ENCODE measurements at places on chromosomes 3 and 15.

DNA sequence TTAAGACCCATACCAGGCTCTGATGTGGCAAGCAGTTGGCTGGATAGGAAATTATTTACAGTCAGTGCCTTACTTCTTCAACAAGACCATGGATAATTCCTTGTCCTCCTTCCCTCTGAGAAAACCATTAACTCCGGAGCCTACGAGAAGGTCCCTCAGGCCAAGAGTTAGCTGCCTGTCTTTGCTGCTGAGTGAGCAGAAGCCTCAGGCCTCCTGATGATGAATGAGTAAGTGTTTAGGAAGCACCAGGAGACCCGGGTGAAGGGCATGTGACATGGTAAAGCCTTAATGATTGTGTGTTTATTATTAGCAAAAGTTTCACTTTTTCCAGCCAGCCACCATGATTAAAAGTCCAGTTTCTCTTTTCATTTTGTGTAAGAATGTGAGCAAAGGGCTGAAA is 174.9 kb upstream of the TOPAZ1 start:
- DNase-seq: no peak

GRCh38 chr3:127959041-127959440 is 44.0 kb downstream of the KBTBD12 start:
- no peak for DNase-seq

- DNase-seq: no peak
Measured at GRCh38 chr3:127096256-127097071, 96.5 kb upstream of the PRR23E start.

DNA sequence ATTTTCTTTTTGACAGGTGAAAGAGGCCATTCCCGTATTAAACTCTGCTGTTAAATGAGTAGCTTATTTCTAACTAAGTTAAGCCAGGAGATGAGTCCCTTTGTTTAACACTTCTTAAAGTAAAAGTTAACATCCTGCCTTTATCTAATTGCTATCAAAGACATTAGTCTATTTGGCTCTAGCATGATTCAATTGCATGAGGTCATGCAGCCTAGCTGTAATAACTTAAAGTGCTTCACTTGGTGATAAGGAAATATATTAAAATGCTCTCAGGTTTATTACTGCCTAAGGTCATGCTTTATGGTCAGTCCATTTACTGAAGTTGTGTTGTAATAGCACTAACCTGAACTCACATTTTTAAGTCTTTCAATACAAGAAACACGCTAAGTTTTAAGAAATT is 82.3 kb upstream of the MLF1 start:
- no peak for DNase-seq

DNA sequence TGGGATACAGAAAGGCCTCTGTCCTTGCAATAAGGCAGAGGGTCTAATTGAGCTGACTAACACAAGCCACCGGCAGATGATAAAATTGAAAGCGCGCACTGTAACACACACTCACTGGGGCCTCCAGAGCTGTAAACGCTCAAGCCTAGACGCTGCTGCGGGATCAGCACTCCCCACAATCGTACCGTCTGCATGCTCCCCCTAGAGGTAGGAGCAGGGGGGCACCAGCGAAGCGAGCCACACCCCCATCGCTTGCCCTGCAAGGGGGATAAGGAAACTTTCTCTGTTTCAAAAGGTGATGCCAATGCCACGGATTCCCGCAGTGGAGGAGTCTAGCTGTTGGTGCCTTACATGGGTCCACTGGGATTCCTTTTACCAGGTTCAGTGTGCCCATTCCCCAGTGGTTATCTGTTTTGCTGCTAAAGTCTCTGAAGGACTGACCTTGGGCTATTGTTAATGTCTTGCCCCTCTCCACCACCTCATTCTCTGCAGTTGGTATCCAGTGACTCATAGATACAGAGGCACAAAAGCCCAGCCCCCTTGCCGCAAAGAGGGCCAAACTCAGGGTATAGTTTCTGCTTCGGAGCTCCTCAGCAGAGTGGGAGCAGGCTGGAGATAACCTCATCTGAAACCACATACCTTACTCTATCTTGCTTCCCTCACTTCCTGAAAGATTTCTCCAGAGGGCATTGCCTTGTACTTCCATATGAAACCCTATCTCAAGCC is 139.3 kb upstream of the KBTBD8 start:
- DNase-seq: no peak

GRCh38 chr3:135324301-135324700 is 529.2 kb downstream of the EPHB1 start:
- DNase-seq: no peak

GRCh38 chr3:46012246-46012645 is 15.0 kb downstream of the XCR1 start:
- DNase-seq: no peak

DNA sequence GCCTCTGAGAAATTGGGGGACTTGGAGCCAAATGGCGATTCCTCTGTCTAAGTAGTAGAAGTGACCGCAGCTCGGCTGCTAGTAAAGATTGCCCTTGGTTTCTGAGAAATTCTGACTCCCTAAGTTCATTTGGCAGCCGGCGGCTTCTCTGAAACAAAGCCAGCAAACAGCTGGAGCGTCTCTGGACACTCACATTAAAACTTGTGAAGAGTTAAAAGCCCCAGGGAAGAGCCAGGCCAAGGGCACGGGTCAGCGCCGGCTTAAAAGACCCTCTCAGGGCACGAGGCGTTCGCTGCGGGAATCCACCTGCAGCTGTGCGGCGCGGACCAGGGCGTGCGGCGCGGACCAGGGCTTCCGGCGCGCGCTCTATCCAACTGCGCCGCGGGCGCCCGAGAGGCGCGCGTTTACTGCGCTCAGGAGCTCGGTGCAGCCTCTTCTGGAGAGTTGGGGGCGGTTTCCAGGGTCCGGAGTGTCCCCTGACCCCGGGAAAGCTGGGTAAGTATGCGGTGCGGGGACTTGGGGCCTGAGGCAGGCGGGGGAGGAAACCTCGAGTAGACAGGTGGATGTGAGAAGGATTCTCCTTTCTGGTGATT is at the start of gene COL6A5:
TSS of gene COL6A5 (plus strand) at position 186 of the 593 bp plus-strand sequence. CDS start 27,967 bp downstream, outside the sequence.
- DNase-seq: no peak

GRCh38 chr3:136787349-136787748 is 31.6 kb upstream of the SLC35G2 start:
- no peak for DNase-seq

DNA sequence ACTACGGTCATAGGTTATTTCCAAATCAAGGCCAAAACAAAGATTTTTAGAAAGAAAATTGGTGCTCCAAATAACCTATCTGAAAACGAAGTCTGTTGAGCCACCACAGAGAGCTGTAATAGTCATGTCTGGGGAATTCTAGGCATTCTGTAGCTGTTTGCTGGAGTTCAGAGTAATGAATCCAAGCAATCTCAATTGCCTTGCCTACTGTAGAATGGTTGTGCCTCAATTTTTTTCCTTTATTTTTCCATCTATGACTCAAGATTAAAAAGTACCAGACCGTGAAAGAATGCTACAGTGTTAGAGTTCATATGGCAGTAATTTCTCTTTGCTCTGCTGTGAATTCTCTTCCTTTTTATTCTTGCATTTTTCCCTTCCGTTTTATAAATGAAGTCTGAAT is 1007.2 kb upstream of the ALCAM start:
- DNase-seq: no peak

DNA sequence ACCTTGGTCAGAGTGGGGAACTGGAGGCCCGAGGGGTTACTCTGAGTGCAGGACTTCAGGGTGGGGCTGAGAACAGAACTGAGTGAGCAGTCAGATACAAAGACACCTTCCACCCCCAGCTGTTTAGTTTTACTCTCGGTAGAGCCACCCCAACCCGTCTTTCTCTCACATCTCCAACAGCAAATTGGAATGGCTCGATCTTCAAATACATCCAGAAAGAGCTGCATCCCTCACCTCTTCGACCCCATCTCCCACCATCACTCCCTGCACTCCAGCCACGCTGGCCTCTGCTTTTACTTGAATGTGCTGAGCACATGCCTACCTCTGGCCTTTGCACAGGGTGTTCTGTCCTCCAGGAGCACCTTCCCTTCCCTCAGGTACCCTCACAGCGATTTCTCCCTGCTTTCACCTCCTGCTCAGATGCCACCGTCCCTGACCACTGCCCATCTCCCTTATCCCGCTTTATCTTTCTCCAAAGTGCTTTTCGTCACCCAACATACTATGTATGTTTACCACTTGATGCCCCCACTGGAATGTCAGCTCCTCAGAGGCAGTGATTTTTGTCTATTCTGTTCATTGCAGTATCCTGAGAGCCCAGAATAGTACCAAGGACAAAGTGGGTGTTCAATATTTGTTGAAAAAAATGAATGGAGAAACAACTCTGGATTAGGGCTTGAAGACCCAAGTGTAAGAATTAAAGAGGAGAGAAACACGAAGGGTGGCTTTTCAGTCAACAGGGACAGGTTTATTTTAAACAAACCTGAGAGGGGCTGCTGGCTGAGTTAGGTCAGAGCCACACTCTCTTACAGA is 4.4 kb downstream of the CHCHD4 start:
- DNase-seq: no peak

DNA sequence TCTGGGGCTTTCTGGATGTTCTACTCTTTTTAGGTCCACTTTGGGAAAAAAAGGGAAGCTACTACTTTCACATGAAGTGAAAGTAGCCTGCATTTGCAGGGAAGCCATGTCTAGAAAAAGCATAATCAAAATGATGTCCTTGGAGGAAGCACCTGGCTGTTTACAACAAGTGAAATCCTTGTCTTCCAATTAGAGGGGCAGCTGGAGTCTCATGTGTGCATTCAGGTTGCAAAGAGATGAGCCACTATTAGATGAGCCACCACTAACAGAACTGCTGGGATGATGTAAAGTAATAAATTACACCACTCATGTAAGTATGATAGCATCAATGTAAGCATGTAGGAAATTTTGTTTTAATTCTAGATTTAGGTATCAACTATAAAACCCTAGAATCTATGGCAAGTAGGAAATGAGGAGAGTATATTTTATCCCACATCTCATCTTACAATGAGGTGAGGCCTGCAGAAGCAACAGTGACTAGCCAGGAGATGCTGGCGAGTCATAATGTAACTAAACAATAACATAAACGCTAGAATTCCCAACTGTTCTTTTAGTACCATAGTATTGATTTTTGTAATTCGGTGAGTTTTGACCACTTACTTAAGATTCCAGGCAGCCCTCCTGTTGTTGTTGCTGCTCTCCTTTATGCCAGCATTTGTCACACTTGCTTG is 75.9 kb downstream of the TMEM108 start:
- no peak for DNase-seq

- no peak for DNase-seq
Measured at GRCh38 chr3:156750191-156750873, 75.8 kb upstream of the LEKR1 start.

GRCh38 chr3:121232309-121233225 is 313.2 kb downstream of the POLQ start:
- no peak for DNase-seq

DNA sequence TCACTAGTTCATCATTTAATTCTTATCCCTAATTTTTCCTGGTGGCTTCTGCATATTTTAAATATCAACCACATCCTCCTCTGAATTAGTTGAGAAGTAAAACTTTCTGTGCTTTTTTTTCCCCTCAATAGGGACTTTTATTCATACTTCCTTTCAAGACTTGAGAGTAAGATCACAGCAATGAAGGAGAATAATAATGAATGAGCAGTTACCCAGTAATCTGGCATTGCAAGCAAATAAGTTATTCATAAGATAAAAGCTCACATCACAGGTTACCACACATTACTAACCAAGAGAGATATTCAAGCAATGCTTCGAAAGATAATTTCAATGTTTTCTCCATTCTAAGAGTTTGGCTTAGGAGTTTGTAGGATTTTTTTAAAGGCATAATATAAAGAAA is 50.3 kb downstream of the BTLA start:
- DNase-seq: no peak

DNA sequence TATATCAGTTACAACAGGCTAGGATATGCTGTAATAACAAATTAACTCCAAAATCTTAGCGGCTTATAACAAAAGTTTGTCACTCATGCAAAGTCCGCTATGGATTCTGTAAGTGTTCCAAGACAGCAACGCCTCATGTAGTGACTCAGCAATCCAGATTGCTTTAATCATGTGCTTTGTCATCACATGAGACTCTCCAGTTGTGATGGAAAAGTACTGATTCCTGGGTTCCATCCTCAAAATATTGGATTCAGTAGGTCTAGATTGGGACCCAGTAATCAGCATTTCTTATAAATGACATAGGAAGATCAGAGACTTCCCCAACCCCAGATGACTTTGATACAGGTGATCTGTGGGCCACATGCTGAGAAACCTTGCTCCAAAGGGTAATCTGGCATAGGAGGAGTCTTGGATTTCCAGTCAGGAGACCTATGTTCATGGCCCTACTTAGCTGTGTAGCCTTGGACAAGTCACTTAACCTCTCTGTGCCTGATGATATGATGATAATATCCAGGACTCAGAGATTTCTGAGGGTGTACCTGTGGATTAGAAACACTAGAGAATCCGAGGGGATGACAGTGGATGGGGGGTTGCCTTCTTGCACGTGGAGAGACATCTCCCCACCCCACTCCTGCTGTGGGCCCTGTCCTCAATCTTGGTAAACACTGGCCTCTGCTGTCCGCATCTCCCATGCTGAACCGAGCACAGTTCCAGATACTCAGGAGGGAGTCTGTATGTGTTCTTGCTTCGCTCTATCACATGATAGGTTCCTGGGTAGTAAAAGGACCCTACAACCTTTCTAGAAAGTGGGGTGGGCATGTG is 65.5 kb downstream of the CORO2B start:
- DNase-seq: no peak

- DNase-seq: no peak
Measured at GRCh38 chr3:53337167-53337940, 10.0 kb downstream of the DCP1A start.

DNA sequence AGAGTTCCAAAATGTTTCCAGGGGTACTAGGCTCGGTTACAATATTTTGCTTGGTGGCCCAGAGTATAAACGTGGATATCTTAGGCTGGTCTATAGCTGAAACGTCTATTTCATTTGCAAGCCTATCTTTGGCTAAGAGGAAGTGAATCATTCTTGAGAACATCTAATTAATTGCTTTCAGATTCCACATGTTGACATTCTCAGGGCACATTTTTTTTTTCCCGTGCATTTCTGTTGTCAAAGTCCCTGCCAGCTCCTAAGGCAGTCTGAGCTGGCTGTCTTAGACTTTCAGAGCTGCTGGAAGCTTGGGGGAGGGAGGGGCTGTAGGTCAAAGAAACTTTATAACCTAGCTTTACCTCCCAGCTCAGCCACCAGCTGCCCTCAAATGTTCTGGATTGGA is 23.2 kb upstream of the LAMP3 start:
- no peak for DNase-seq

GRCh38 chr15:28927043-28927442 is 41.3 kb downstream of the APBA2 start:
- DNase-seq: no peak

DNA sequence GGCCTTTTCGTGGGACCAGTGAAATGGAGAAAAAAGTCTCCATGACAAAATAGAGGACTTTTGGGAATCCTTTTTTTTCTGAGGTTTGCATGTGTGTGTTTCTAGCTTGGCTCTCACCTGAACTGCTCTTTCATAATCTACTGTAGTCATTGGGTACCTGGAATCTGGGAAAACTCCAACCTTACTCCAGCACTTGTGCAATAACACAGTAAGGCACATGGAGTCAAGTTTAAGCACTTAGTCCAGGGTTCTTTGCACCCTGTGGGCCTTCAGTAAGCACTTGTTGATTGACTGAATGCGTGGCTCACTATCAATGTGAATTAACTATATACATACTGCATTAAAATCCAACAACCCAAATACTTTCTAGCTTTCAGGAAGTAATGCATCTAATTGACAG is 299.5 kb downstream of the ZBTB20 start:
- no peak for DNase-seq

Data from stimulated activated CD4-positive, alpha-beta T cell treated with anti-CD3 and anti-CD28 coated beads, TNF-alpha, amount 100 ng/mL, for 24 hours (primary cell).